Progenitor cell of endocrine pancreas (in vitro differentiated cells): ENCODE measurements at places on chromosomes 12 and 14. TPM values are rescaled to one million over a fixed set of nuclear protein-coding genes. Genes with fewer than 3 reads are reported as not detected.
A peak's percentile ranks its signal among the peaks of the same experiment; 100 is the strongest.

SERPINA9 gene
- total RNA-seq: not detected in 2 replicates

GRCh38 chr12:4579305-4580102 lies 17.5 kb downstream of the DYRK4 start:
- DNase-seq: no peak
- no peaks in the 10 kb centered on the region for H3K4me1 ChIP-seq
- peaks cover 26% of the 10 kb centered on the region for H3K27me3 ChIP-seq
- H3K36me3 ChIP-seq: no peaks in the 10 kb centered on the region
- H3K4me3 ChIP-seq: no peak overlapping the region

- peaks cover 17% of the 10 kb centered on the region for H3K4me1 ChIP-seq
- DNase-seq: no peak
- H3K27me3 ChIP-seq: peaks cover 6% of the 10 kb centered on the region
- H3K27ac ChIP-seq: no peak overlapping the region
- H3K36me3 ChIP-seq: no peaks in the 10 kb centered on the region
These were observed 216.1 kb downstream of the MSRB3 start for GRCh38 chr12:65494537-65494936.

GRCh38 chr14:102295270-102295669 lies 9.7 kb downstream of the MOK start:
- peaks cover 5% of the 10 kb centered on the region for H3K4me1 ChIP-seq
- H3K27ac ChIP-seq: peak overlapping the region; percentile 57
- no peak overlapping the region for H3K4me3 ChIP-seq

MAP3K9 gene
- total RNA-seq: 27.6 and 31.8 TPM in 2 replicates
